ENCODE measurements at places on chromosomes 2 and 18.

- DNase-seq: no peak
These were observed 50.4 kb upstream of the LYPD1 start for GRCh38 chr2:132720393-132720792.

- DNase-seq: no peak
These were observed 74.4 kb downstream of the RTN4 start for GRCh38 chr2:54975598-54976492.

DNA sequence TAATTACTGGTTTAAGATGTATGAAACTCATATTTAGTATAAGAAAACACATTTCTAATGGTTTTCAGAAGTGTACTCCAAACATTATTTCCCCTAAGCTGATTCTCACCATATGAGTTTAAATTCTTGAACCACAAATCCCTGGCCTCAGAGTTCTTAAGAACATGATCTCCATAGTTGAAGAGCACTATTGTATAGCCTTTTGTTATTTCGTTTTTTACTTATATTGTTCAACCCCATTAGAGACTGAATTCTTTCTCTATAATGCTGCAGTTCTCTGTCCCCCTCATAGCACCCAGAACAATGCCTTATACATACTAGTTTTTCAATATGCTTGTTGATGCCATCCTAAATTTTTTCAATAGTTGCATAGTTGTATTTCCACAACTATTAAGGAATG, 85.5 kb upstream of the TMEM17 start:
- no peak for DNase-seq

DNA sequence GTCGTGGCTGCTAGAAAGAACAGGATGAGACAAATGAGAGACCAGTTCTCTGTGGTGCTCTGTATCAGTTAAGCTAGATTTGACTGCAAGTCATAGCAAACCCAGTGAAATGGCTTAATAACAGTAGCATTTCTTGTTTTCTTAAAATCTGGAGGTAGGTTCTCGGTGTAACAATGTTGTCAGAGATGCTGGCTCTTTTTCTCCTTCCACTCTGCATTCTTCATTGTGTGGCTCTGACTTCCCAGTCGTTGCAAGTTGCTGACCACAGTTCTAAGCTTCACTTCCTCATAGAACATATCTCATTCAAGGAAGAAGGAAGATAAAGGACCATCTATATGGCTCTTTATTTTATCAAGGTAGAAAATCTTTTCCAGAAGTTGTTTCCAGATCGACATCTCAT, 7.9 kb upstream of the CKAP2L start:
- DNase-seq: no peak

DNA sequence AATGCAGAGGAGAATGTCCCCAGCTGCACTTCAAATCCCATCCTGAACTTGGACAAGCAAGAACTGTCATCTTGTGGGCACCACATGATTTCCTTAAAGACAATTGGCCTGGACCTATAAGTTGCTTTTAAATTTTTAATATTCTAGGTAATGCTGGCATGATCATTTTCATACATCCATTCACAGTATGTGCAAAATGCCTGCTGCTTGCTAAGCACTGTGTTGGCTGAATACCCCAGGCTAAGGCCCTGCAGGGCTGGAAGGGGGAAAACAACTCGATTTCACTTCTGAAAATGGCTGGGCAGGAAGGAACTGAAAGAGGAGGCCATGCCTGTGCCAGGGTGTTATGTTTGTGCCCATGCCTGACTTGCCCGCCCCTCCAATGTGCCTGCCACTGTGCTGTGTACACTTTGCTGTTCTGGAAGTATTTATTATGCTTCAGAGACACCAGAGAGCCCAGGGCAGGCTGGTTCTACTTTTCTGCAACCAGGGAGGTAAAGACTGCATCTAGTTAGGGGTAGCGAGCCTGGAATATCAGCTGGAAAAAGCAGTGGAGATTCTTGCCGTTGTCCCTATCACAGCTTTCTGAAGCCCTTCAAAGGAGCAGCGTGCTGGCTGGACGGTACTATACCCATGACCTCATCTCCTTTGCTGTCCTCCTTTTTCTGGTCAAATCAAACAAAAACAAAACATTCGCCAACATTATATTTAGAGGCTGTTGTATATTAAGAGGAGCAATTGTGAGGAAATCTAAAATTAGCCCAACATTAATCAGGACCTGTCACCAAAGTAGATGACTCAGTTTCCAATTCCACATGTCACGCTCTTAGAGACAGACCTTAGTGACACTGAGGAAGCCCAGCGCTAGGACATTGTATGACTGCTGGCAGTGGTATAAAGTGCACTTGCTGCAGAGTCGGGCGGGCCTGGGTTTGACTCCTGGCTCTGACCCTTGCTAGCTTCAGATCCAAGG, 158.1 kb downstream of the DDX1 start:
- no peak for DNase-seq

DNA sequence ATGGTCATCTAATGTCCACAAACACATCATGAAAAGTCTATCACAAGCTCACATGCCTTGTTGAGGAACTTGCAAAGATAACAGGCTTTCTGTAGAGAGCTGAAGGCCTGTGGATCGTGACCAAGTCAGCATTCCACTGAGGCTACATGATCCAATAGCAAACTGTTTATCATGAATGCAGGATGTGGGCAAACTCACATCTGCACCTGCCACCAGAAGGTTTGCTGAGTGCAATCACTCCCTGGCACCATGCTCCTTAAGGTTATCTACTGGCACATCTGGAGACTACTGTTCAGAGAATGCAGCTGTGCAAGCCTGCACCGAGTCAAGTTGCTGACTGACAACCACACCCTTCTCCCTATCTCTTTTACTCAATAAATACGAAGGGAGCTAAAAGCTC, 67.3 kb upstream of the ACAA2 start:
- no peak for DNase-seq

DNA sequence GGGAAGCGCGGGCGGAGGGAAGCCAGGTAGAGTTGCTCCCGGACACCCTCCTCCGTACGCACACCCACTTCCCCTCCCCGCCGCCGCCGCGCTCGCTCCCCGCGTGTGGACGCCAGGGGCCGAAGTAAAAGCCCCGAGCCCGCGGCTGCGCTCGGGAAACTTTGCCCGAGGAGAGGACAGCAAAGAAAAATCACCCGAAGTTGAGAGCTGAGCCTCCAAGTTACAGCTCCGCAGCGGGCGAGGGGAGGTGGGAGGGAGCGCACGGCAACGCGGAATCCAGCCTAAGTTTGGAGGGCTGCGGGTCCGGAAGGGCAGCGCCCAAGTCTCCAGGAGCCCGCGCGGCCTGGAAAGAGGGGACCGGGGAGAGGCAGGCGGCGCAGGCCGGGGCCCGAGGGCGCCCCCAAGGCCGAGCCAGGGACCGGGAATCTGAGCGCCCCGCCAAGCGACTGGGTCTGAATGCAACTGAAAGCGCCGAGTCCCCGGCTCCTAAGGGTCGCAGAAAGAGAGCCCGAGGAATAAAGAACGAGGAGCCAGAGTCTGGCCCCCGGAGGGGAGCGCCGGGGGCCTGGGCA, 706 bp upstream of the BCL11A start:
- no peak for DNase-seq

DNA sequence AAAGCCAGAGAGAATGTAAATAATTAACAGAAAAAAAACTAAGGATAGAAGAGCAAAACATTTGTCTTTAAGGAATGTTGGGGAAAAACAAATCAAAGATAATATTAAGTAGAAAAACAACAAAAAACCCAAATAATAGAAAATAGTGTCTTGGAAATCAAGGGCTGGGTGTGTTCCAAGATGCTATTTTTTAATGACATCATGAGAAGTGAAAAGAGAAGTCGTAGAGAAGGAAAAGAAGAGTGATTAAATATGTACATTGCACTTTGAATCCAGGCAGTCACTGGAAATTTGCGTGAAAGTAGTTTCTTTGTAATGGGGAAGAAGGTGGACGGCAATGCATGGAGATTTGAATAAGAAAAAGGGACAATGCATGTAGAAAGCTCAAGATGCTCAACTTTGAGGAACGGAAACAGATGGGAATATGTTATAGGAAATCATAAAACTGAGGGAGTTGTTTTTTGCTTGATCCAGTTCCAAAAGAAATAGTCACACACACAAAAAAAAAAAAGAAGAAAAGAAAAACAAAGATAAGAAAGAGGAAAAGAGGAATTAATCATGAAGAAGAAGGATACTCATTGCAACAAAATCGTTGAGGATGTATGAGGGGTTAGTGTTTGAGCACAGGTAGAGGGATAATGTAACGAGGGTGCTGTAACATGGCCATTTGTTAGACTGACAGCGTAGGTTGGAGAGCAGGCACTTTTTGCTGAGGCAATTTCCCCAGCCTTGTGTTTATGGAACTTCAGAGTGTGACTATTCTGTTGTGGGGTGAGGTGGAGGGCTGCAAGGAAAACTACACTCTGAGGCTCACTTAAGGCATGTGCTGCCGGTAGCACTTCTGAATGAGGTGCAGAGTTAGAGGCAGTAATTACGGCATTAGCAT, 184.1 kb downstream of the CALCRL start:
- no peak for DNase-seq

DNA sequence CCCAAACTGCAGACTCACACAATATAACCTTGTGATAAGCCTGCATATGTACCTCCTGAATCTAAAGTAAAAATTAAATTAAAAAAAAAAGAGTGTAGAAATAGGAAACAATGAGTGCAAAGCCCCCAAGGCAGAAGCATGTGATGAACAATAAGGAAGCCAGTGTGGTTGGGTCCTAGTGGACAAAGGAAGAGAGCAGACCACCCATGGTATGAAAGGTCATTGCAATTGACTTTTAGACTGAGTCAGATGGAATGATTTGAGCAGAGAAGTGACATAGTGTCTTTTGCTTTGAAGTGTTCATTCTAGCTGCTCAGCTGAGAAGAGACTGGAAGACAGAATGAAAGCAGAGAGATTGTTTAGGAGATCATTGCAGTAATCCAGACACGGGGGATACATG, 417.1 kb downstream of the RAD51AP2 start:
- DNase-seq: no peak

DNA sequence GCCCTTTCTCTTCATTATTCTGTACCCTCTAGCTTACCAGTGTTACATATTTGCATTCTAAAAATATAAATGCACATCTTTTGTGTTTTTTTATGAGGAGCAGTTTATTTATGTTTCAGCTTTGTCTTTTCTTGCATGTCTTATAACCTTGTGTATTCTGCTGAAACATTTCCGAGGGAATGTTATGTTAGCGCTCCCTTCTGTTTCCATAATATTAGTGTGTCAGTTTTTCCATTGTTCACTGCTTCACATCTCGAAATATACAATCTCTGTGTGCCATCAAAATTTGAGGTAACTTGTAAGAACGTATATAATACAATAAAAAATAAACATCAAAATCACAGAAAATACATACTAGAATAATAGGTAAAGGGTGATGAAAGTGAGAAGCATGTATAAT, 153.3 kb downstream of the PKP4 start:
- no peak for DNase-seq

GRCh38 chr2:72109291-72109690, 38.4 kb downstream of the CYP26B1 start:
- no peak for DNase-seq

DNA sequence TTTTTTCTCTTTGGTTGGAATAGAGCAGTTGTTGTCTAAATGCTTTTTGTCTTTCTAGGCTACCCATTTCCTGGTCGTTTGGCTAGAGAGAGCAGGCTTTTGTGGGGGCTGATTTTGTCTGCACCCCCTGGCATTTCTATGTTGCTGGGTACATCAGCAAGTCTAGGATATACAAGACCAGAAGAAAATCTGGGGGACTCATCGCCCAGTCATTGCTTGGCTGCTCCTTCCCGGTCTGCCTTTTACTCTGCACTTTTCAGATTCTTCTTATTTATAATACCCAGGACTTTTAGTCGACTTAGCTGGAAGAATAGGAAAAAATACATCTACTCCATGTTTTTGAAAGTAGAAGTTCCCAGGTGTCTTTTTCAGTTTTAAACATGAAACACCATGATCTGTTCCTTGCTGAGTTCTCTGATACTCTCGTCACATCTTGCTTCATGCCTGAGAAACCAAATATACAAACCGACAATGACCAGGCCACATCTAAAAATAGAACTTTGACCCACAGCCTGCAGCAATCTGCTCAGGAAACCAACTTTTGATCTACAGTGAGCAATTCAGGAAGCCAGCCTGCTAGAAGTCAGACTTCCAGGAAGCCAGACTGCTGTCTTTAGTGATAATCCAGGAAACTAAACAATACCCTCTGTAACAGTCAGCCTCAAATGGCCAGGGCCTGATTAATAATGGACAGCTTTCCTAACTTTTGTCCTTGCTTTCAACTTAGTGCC, 163.8 kb upstream of the MEX3C start:
- no peak for DNase-seq

DNA sequence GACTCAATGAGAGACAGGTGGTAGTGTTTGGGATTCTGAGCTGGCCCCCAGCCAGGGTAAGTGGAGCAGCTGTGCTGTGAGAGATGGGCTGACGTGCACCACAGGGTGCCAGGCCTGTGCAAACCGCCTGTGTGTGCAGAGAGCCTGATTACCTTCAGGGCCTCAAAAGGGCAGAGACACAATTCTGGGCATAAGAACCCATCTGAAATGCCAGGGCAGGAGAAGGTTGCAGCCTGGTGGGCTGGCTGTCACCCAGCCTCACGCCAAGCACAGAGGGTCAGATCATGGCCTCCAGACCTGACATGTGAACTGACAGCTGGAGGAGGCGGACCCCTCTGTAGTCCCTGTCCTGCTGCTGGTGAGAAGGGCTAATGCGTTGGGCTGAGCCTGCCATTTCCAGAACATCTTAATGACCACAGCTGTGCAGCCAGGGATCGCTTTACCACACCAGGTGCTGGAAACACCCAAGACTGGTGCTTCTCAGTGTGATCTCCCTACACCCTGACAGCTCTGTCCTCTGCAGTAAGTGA, 100.9 kb downstream of the ARL4C start:
- DNase-seq: peak; percentile 54

DNA sequence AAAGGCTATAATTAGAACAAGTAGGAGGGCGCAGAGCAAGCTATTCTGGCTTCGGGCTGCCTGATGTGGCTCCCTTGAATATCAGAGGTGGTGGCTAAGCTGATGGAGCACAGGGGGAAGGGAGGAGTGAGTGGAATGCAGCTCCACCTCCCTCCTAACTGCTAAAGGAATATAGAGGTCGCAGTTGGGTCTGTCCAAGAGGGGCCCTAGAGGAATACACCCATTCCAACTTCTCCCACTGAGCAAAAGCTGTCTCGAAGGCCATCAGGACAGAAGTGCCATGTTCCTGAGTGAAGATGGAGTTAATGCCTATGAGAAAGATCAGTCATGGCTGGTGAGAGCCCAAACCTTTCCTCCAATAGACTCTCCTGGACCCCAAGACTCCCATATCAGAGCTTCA, 32.8 kb upstream of the MARCO start:
- DNase-seq: no peak
